ENCODE measurements at places on chromosomes 2 and 18.
A peak's percentile ranks its signal among the peaks of the same experiment; 100 is the strongest.

DNA sequence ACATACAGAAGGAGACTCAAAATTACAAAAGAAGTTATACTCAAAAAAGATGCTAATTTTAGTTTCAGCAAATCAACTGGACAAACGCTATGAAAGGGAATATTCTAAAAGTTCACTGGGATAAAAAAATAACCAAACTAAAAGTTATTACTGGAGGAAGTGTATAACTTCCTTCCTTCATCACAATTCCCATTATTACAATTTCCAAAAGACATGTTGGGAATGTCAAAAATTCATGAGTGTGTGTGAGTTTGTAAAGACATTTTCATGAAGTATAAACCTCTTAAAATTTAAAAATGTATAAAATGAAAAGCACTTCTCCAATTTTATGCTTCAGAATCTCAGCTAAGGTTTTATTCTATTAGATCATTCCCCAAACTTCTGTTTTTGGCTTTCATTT, 67.8 kb downstream of the MERTK start:
- no peak for DNase-seq

- no peak for DNase-seq
These were observed 96.7 kb downstream of the LRP2 start for GRCh38 chr2:169265591-169265990.

GRCh38 chr2:101751875-101752619, 54.5 kb downstream of the MAP4K4 start:
- no peak for DNase-seq

- peak; percentile 21 for DNase-seq
These were observed 32.8 kb upstream of the SLC14A1 start for GRCh38 chr18:45690975-45691815.

GRCh38 chr18:13909141-13909940, 6.0 kb downstream of the MC2R start:
- DNase-seq, result peak; percentile 55

DNA sequence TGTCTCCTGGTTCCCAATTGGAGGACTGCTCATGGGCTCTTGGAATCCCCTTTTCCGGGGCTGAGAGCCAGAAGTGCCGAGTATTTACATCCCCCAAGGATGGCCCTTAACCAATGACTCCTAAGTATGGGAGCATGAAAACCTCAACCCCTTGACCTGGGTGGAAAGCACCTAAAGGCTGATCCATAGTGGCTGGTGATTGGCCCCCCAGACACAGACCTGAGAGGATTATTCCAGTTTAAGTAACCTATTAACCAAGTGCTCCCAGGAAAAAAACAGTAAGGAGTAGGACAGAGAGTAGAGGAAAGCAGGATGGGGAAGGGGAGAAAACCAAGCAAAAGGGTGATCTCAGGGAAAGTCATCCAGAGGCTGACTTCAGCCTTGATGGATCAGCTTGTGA, 206.1 kb upstream of the RND3 start:
- no peak for DNase-seq

DNA sequence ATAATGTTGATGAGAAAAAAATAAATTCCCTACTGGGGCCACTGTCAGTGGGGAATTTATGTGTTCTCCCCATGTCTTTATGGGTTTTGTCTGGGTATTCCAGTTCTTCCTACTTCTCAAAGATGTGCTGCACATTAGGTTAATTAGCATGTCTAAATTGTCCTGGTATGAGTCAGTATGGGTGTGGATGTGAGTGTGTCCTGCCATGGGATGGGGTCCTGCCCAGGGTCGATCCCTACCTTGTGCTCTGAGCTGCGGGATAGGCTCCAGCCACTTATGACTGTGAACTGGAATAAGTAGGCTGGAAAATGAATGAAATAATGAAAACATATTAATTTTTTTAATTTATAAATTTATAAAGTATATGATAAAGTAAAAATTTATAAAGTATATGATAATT, 167.5 kb downstream of the UBR3 start:
- DNase-seq, result no peak

DNA sequence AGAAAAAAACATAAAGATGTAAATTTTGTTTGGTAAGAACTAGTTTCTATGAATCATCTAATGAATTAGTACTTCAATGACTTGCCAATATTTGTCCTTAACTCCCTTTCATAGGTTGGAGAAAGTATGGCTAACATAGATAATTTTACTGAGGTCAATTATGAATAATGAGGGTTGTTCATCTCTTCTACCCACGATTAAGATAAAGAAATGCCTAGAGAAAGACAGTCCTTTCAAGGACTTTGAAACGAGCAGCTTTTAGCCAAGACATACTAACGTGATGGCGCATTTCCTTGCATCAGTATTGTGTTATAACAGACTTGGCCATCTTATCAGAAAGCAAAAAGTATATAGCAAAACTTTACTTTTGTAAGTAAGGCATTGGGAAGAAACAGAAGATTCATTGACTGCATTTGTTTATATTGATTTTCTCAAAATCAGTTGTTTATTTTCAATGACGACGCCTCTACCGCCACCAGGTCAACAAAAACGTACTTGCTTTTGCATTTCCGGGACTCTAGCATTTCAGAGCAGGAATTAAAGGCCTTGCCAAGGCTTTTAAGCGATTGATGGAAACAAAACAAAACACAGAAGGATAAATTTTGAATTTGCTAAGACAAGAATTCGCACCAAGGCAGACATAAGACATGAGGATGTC, 961 bp downstream of the RBM43 start:
- no peak for DNase-seq

- DNase-seq, result no peak
These were observed 64.9 kb downstream of the ZNF521 start for GRCh38 chr18:25287106-25287505.

- DNase-seq, result no peak
These were observed 628 bp upstream of the ZFAND2B start for GRCh38 chr2:219205981-219206327.

GRCh38 chr2:61328707-61329251, 142.1 kb downstream of the USP34 start:
- DNase-seq, result no peak

GRCh38 chr2:197256547-197257170, 53.9 kb downstream of the ANKRD44 start:
- no peak for DNase-seq

DNA sequence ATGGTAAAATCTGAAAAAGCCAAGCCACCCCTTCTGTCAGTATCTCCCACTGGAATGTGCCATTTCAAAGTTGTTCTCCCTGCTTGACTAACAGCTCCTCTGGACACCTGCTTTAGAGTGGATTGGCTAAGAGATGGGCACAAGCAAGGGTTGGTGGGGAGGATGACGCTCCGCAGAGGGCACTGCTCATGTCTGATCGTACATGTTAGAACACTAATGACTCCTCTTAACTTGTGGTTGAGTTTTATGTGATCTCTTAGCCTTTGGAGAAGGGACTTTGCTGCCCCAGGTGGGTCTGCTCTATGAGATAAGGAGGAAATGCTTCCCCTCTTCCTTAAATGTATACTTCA, 8.2 kb upstream of the KIAA2012 start:
- no peak for DNase-seq

DNA sequence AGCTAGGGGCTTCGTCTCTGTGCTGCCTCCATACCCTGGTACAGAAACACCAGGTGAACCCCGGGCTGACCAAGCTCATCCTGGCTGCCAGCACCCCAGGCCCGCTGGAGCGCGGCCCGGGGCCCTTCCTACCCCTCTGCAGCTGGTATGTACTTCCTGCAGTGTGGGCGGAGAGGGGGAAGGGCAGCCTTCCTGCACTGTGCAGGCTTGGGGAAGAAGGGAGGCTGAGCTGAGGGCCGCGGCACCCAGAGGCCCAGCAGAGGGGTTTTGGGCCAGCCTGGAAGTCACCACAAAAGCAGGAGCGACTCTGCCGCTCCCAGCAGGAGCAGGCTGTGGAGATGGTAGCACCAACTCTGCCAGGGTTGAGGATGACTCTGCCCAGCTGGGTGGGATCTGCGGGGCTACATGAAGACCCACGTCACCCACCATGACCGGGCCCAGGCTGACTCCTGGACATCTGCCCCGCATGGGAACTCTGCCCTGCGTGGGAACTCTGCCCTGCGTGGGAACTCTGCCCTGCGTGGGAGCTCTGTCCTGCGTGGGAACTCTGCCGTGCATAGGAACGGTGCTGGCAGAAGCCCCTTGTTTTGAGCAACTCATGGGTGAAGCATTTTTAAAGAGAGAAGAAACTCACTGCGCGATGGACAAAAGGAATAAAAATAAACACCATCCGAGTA, 273.3 kb downstream of the NDUFA10 start:
- no peak for DNase-seq

DNA sequence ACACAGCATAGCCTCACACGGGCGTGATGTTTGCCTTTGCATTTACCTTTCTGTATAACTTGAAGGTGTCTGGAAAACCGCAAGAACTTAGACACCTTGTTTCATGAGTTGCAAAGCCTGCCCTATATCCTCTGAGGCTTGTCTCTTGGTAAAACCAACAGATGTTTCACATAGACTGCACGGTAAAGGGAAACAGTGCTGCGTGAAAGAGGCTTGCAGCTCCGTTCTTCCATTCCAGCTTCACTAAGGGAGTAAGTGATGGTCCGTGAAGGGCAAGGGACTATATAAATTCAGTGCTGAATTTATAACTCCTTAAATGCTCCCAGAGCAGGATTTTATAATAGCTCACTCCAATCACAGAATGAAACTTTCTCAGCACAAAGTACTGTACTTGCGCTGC, 360.5 kb downstream of the SOX11 start:
- DNase-seq, result no peak

DNA sequence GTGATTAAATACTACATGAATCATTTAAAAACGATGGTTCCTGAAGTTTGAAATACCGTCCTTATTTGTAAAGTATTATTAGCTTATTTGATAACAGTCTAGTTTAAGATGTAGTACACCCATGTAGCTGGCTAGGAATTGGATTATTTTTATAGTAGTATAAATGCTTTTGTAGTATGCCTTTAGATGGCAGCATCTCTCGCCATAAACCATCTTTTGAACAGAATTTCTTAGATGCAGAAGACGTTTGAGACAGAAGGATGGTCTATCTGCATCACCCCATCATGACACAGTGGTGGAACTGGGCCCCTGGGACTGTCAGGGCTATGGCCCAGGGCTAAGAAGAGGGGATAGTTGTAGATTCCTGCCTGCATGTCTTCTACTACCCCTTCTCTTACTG, 152.7 kb downstream of the WDSUB1 start:
- no peak for DNase-seq

- DNase-seq, result peak; percentile 54
These were observed 28.8 kb upstream of the WDR75 start for GRCh38 chr2:189412330-189412953.

DNA sequence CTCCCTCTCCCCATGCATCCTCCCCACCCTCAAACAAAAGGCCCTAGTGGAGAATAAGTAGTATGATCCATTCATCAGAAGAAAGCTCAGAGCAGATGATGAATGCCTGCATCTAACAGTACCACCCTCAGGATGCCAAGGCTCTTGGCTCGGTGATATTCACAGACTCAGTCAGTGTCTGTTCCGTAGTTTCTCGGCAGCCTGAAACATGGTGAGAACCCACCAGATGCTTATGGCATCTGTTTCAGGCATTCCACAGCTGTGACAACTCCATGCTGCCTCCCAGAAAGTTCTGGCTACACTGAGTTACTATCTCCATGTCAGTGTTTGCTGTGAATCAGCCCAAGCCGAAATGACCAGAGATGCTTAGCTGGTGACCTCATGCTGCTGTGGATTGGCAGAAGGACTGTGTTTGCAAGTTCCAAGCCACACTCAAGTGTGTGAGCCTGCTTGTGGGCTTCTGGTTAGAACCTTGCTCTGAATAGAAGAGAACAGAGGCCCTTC, 83.9 kb downstream of the WDSUB1 start:
- no peak for DNase-seq

DNA sequence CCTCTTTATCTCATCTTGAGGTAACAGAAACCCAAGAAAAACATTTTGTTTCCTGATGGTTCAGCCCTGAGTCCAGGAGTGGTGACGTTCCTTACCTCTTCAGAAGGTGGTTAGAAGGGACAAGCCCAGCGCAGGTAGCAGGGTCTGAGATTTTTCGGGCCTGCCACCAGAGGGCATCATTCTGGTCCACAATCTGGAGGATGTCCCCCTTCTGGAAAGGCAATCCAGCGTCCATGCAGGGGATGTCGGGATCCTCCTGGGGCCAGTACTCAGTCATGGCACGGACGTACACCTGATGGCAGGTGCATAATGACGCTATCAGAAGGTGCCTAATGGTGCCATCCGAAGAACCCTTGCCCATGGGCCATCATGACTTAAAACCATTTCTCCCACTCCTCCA, 17.7 kb downstream of the MPP4 start:
- DNase-seq, result peak; percentile 28

DNA sequence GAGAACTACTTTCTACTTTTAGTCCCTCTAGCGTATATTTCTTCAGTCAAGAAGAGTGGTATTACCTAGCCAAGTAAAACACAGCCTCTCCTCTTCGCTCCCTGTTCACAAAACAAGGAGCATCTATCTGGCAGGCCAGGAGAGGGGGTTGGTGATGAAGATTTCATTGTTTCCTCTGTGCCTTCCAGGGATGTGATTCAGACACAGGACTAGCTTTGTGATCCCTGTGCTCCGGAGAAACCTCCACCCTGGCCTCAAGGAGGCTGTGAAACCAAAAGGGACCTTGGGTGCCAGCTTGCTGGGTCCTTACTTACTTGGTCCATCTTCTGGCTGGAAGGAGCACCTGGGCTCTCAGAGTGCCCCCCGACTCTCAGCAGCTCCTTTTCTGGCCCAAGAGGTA, 5.7 kb downstream of the RHOB start:
- peak; percentile 75 for DNase-seq

- peak; percentile 52 for DNase-seq
These were observed 14.6 kb upstream of the NFATC1 start for GRCh38 chr18:79380816-79381806.

DNA sequence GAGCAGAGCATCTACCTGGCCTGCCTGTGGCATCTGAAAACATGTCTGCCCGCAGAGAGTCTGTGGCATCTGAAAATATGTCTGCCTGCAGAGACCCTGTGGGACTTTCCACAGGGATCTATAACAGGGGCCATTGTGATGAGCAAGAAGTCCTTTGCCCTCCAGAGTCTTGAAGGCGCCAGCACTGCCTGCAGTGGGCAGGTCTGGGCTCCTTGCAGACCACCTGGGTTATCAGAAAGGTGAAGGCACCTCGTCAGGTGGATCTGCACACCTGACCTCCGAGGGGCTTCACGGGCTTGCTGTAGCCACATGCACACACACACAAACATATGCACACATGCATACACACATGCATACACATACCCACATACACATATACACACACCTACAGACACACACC, 189.5 kb upstream of the HDAC4 start:
- DNase-seq, result no peak

DNA sequence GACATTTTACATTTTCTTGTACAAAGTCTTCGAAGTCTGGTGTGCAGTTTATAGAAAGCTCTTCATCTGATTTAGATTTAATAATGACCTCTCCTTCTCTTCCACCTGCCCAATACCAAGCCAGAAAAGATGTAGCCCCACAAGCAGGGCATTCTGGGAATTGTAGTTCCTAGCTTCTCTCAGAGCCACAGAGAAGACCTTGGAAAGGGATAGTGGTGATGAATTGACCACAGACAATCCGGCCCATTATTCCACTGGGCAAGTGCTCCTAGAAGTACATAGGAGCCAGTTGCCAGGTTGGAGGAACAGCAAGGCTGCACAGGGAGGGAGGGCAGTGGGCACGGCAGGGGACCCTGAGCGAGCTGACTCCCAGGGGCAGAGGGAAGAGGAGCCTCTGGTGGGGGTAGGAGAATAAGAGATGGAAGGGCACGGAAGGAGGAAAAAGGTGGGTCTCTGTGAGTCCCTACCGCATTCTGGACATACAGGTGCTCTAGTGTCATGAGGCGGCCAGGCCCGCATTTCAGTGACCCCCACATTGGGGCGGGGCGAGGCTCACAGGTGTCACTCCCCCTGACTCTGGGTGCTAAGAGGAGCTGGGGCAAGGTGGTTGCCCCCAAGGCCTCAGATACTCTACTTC, 152.5 kb upstream of the HAAO start:
- peak; percentile 38 for DNase-seq
